ENCODE measurements at places on chromosomes 7 and 10.

GRCh38 chr10:17196045-17196444, 5.4 kb downstream of the TRDMT1 start:
- DNase-seq: no peak

DNA sequence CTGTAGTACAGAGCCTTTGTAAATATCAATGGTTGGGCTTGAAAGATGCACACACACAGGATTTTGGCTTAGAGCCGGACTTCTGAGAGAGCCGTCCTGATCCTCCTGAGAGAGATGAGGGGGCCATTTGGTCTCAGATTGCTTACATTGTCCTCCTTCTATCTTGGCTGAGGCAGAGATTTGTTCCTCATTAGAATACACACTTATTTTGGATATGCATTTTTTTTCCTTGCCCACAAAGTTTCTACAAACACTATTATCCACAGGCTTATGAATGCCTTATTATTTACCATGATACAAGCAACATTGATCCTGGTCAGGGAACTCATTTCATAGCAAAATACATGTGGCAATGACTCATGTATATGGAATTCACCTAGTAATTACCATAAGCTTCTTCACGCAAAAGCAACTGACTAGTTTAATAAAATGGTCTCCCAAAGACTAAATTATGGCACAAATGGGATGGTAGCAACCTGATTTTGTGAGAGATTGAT, 175.3 kb downstream of the MDFIC start:
- no peak for DNase-seq

- DNase-seq: no peak
These were observed 28.0 kb downstream of the ABLIM1 start for GRCh38 chr10:114629824-114630730.

DNA sequence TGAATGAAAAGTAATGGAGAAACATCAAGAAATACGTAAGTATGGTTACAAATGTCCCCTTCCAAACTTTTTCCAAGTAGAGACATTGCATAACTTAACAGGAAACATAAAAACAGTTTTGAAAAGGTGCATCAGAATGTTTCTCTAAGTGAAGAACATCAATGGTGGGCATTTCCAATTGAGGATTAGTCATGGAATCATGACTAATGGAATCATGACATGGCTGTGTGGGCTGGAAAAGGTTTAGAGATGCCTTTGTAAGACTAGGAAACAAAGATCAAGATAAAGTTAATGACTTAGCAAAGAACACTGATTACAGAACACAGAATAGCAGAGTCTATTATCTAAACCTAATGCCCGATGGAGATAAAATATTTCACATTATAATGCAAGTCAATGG, 272.0 kb downstream of the HPSE2 start:
- DNase-seq: no peak

DNA sequence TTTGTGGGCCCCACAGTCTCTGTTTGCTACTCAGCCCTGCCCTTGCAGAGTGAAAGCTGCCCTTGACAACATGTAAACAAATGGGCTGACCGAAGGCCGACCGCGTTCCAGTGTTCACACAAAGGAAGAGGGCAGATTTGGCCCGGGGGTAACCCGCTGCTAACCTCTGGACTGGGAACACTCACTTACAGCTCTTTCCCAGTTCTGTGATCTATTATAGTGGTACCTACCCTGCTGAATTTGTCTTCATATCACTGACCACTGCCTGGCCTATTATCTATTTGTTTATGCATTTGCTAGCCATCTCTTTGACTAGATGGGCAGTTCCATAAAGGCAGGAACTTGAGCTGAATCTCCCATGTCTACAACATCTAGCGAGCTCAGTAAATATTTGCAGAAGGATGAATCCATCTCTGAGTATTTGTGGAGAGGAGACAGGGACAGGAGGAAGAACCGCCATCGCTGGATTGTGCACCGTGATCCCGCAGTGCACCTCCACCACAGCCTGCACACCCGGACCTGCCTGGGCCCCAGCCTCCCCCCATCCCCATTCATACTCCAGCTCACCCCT, 15.2 kb downstream of the SLC29A3 start:
- no peak for DNase-seq

DNA sequence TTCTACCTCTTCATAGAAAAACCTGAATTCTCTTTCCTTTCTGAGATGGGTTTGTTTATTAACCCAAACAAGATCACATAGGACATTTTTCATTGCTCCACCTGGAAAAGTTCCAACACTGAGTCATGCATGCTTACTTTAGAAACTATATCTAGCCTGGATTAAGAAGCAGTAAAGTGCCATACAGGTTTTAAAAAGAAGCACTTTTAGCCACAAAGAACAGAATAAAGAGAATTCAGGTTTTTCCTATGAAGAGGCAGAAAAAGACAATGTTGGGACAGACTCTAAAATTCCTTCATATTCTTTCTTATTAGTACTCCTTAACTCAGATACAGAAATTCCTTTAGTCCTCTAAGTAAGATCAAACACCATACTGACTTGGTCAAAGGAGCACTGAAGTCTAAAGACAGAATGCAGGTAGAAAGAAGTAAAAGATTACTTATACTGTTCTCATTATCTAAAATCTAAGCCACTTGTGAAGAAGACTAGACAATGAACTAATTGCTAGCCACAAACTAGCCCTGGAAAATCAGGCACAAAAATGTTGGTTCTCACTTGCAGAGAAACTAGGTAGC, 241.3 kb downstream of the ANK3 start:
- DNase-seq: no peak

- DNase-seq: peak; percentile 3
These were observed 38.4 kb downstream of the PTPRE start for GRCh38 chr10:127945341-127945758.

DNA sequence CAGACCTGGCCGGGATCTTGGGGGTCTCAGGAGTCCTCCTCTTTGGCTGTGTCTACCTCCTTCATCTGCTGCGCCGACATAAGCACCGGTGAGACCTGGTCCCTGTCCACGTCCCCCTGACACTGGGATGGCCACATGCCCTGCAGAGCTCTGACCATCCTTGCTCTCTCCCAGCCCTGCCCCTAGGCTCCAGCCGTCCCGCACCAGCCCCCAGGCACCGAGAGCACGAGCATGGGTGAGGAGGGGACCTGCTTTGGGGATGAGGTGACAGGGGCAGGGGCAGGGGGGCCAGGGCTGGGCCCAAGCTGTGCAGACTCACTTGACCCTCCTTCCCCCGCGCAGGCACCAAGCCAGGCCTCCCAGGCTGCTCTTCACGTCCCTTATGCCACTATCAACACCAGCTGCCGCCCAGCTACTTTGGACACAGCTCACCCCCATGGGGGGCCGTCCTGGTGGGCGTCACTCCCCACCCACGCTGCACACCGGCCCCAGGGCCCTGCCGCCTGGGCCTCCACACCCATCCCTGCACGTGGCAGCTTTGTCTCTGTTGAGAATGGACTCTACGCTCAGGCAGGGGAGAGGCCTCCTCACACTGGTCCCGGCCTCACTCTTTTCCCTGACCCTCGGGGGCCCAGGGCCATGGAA, 959 bp downstream of the PVRIG start:
- no peak for DNase-seq

- DNase-seq: no peak
These were observed 2.8 kb downstream of the CRYGN start for GRCh38 chr7:151437159-151437553.

- no peak for DNase-seq
These were observed 68.5 kb downstream of the AGK start for GRCh38 chr7:141619745-141620144.

- no peak for DNase-seq
These were observed 3.4 kb upstream of the SMARCD3 start for GRCh38 chr7:151251689-151252560.

DNA sequence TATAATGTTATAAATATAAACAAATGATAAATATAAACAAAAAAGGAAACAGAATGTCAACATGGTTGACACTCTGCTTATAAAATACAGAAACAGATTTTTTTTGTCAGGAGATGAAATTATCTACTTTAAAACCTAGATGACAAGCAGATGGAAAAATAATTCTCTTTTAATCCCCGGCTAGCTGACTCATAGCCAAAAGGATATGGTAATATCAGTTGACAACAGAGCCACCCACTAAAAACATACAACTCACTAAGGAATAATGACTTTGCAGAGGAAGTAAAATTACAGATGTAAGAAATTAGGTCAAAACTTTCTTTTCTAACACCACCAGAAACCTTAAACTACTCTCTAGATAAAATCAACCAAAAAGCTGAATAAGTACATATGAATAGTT, 131.1 kb upstream of the ABCB5 start:
- DNase-seq: no peak

DNA sequence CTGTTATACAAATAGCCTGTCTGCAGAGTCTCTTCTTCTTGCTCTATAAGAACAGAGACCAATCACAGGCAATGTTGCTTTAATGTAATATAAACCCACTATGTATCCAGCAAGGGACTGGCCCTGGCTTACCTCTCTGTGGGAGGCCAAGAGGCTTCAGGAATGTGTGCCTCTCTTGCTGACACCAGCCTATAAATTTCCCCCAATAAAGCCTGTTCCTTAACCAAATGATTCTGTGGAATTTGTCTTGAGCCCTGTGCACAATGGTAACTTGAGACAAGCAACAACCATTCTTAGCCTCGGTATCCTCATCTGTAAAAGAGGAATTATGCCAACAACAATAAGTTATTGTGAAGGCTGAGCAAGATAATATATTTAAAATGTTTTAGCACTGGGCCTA, 563.7 kb downstream of the GRM8 start:
- no peak for DNase-seq

DNA sequence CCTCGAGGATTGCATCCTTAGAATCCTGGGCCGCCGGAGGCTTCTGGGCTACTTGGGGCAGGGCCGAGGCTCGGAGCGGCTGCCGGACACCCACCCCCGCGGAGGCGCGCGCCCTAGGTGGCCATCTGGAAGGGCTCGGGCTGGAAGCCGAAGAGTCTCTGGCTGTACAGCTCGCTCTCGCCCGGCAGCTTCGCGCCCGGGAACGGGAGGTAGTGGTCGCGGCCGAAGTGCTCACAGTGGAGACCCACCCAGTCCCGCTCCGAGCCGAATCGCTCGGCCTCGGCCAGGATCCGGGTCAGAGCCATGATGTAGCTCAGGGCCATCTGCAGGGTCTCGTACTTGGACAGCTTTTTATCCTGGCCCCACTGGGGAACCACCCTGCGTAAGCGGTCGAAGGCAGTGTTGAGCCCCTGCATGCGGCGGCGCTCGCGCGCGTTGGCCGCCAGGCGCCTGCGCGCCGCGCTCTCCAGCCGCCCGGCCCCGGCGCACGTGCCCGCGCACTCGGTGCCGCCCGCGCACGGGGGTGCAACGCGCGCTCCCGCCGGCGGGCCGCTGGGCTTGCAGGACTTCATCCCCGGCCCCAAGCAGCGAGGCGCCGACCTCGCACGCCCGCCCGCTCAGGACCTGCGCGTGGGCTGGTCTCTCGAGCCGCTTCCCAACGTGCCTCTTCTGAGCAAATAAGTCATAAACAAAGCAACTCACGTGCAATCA, 652 bp downstream of the ATOH7 start:
- no peak for DNase-seq
